ENCODE measurements at places on chromosomes 6 and 20.

- no peak for DNase-seq
Observed at GRCh38 chr20:47670913-47671312, 114.4 kb downstream of the SULF2 start.

GRCh38 chr6:137968901-137969300 lies 101.8 kb downstream of the TNFAIP3 start:
- DNase-seq = no peak

DNA sequence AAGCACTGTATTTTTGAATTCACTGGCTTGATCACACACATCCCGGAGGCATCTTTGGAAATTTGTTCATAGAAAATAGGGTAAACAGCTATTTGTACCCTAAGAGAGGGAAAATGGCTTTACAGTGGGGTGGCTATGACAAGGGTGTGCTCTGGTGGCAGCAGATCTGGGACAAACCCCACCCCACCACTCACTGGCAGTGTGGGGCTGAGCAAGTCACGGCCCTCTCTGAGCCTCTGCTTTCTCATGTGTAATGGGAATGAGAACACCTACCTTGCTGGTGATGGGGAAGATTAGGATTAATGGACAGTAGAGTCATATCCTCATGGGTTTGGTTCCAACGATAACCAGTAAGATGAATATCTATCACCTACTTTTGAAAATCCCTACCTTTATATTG lies 78.0 kb downstream of the KCNB1 start:
- no peak for DNase-seq

DNA sequence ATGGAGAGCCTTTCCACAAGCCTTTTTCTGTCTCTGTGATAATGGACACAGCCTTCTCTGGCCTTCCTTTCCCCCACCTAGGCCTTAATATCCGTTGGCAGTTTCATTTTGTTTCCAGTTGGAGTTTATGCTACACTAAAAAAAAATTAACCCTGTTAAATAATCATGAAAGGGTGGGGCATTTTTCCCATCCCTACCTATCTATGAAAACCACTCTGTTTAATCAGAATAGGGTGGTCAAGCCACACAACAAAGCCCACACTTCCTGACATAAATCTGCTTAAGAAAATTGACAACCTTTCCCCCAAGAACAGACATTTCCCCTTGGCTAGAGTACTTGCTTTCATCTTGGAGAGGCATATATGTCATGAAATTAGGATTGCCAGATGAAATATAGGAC lies 14.2 kb downstream of the TXLNB start:
- no peak for DNase-seq

GRCh38 chr20:43563429-43563828 lies 4.6 kb downstream of the SGK2 start:
- DNase-seq = peak; percentile 15

GRCh38 chr20:23058240-23058639 lies 8.8 kb upstream of the THBD start:
- DNase-seq = no peak
